PC-3 (cell line): ENCODE measurements at places on chromosomes 16 and 17.
A peak's percentile ranks its signal among the peaks of the same experiment; 100 is the strongest.

DNA sequence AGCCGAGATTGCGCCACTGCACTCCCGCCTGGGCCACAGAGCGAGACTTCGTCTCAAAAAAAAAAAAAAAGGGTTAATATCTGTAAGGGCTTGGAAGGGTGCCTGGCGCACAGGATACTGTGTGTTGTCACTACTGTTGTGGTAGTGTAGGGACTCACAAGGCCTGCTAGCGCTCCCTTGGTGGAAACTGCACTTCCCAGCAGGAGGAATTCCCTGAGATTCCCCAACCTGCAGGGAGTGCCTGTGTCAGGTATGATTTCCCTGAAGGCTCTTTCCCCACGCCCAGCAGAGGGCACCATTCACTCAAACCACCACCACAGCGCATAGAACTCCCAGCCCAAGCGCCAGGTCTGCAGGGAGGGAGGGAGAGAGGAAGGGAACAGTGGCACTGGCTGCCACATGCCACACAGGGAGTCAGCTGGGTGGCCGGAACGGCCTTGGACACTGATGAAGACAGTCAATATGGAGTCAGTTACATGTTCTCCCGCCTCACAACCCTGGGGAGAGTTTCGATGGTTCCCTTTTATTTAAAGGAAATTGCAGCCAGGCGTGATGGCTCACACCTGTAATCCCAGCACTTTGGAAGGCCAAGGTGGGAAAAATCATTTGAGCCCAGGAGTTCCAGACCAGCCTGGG is 32.7 kb upstream of the CDH1 start:
- DNase-seq, result peak; percentile 87

- DNase-seq, result no peak
Measured at GRCh38 chr17:3678821-3679530, 10.4 kb downstream of the EMC6 start.

- DNase-seq, result no peak
Measured at GRCh38 chr16:78748220-78748929, 648.9 kb downstream of the WWOX start.

- no peak for DNase-seq
Measured at GRCh38 chr17:77479372-77480198, 338.8 kb downstream of the SEC14L1 start.

- DNase-seq, result no peak
Measured at GRCh38 chr16:47448830-47449575, 11.9 kb downstream of the ITFG1 start.

DNA sequence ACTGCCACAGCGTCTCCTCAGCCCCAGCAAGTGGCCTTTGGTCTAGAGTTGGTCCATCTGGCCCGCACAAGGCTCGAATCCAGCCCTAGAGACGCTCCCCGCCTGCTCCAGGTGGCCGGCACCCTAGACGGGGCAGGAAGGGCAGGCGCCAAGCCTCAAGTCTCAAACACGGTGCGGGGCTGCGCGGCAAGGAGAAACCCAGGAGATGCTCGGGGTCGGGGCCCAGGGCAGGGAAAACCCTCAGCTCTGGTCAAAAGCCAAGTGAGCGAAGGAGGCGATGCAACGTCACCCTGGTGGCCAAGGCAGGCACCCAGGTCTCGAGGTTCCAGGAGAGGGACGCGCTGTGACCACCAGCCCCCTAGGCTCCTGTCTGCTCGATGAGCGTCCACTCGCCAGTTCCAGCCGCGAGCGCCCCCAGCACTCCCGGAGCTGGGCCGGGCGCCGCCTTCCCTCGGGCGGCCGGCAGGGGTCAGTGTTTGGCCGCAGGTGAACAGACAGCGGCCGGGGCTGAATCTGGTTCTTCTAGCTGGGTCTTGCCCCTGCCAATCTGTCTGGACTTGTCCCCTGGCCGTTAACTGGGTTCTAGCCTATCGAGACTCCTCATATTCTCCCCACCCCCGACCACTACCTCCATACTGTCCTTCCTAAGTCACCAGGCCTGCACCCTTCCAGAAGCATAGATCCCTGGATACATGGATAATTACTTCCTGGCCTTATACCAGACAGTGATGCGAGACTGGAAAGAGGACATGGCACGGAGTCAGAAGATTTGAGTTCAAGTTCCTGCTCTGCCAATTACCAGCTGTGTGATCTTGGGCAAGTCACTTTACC is 44.0 kb downstream of the PRAC1 start:
- peak; percentile 90 for DNase-seq

DNA sequence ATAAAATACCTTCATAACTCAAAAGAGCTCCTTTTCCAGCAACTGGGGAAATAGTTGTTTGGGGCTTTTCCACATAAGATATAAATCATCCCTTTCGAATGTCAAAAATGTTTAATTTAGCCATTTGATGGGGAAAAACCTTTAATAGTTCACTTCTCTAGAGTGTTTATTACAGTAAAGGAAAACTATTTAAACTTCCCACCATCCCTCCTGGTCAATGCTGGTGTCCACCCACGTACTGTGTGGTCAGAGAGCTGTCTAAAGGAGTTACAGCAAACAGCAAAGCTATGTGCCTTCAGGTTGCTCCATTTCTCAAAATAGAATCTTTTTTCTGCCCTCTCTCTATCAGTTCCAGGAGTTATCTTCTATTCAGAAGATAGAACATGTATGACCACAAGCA is 33.5 kb downstream of the KANSL1 start:
- no peak for DNase-seq

- DNase-seq, result no peak
Measured at GRCh38 chr17:78889531-78889930, 13.5 kb downstream of the CEP295NL start.

GRCh38 chr17:79951361-79952264 is 84.1 kb downstream of the TBC1D16 start:
- no peak for DNase-seq

GRCh38 chr17:36566081-36566480 is 21.4 kb downstream of the GGNBP2 start:
- no peak for DNase-seq
